CD4-positive, alpha-beta T cell treated with Interleukin-6 at 100 ng/mL for 8 hours (primary cell): ENCODE measurements at places on chromosomes 1 and 21.

GRCh38 chr1:79005945-79006344, 585 bp downstream of the ADGRL4 start:
- DNase-seq = no peak

DNA sequence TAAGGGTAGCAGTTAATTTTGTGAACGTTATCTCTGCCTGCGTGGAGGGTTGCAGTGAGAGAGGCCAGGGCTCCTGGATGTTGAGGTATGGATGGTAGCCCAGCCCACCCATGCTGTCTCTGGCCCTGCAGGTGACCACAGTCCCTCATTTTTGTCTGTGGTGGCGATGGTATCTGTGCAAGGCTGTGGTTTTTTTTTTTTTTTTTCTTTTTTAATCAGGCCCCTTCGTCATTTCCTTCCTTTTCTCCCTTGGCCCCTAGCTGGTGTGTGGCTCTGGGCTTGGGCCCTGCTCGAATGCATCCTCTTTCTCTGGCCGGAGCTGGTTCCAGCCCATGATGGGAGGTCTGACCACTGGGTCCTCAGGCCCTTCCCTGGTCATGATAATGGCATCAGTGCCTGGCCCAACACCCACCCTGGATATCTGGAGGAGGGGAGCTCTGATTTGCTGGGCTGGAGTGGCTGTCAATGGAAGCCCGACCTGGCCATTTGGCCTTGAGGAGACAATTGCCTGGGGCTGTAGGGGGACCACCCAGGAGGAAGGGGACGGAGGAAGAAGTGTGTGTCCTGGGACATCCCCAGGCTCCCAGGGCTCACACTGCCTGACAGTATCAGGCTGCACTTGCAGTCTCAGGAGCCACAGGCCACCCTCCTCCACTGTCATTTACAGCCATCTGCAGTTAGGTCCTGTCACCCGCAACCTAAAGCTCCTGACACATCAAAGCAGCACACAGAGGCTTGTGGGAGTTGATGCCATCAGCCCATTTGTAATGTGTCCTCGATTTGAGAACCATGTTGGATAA, 8.1 kb upstream of the RNF187 start:
- DNase-seq = no peak

- DNase-seq = no peak
Observed at GRCh38 chr1:13469343-13469742, 44.5 kb downstream of the LRRC38 start.

DNA sequence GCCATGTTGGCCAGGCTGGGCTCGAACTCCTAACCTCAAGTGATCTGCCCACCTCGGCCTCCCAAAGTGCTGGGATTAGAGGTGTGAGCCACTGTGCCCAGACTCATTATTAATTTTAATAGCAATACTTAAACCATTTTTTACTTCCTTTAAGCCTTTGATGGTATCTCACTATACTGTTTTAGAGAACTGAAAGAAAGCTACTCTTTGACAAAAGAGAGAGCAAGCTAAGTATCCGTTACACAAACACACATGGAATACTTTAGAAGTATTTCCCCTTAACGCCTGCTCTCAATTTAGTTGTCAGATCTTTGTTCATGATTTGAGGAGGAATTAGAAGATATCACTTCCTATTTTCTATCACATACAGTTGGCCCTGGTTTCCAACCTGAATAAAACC, 189.4 kb downstream of the COP1 start:
- no peak for DNase-seq

- peak; percentile 35 for DNase-seq
Observed at GRCh38 chr1:84298328-84298683, 3.2 kb upstream of the SAMD13 start.

- no peak for DNase-seq
Observed at GRCh38 chr1:16168622-16169360, 12.9 kb upstream of the EPHA2 start.

DNA sequence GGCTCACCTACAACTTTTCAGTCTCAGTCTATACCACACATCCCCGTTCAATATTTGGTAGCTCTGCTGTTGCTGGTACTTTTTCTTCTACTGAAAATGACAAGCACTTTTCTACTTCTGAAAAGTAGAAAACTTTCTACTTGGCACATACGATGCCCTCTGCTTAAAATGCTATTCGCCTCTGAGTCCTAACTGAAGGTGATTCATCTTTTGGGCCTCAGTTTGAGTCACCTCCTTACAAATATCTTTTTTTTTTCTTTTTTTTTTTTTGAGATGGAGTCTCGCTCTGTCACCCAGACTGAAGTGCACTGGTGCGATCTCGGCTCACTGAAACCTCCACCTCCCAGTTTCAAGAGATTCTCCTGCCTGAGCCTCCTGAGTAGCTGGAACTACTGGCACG, 136.0 kb upstream of the CYYR1 start:
- DNase-seq = no peak

DNA sequence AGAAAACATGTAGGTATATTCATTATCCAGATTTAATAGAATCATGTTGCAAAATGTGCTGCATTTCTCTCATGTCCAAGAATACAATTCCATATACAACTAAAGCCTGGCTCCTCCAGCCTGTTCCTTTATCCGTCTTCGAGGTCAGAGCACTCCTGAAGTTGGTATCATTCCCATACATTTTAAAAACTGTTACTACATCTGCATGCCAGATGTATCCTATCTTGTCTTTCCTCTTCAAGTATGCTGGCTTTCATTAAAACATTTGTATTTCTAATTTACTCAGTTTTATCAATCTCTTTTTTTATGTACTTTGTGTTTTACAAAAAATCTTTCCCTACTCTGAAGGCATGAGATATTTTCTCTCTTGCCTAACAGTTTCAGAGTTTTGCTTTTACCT, 536.6 kb upstream of the USP24 start:
- no peak for DNase-seq

- DNase-seq = no peak
Observed at GRCh38 chr1:44405031-44405797, at the start of gene RNF220. RNF220 (plus strand) TSS chr1:44405255.

GRCh38 chr21:35423709-35424108, 374.6 kb upstream of the RUNX1 start:
- DNase-seq = no peak

GRCh38 chr21:31708541-31708940, 23.4 kb downstream of the SCAF4 start:
- no peak for DNase-seq

- DNase-seq = no peak
Observed at GRCh38 chr1:7455796-7456721, 315.0 kb upstream of the VAMP3 start.

DNA sequence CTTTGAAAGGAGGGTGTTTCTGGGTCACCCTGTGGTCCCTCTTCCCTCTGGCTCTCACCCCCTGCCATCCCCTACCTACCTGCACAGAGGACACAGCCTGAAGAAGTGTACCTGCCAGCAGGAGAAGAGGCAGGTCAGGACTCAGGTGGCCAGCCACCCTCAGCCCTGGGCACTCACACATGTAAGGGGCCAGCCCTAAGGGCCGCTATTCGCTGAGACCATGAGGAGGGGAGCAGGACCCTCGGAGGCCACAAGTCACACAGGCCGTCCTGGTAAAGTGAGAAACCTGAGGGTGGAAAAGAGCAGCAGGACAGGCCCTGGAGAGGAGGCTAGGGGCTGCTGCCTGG, 1.2 kb downstream of the ZNF692 start:
- no peak for DNase-seq

- DNase-seq = peak; percentile 93
Observed at GRCh38 chr1:147545133-147545532, 3.8 kb downstream of the BCL9 start.

- DNase-seq = no peak
Observed at GRCh38 chr21:34128674-34129038, 55.3 kb downstream of the MRPS6 start.

DNA sequence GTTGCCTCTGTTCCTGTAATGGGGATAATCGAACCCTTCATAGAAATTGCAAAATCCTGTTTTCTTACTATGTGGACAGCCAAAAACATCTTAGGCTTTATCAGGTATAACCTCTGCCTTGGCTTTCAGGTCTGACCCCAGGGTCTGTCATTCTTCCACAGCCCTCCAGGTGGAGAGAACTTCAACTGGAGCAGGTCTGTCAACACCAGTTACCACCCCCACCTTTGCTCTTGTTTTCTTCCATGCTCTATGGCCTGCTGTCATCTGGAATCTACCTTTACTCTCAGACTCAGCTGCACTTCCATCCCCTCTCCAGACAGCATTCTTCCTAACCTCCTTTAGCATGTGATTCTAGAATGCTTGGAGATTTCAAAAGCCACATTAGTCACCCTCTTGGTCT, 10.4 kb upstream of the GJA9 start:
- DNase-seq = no peak

GRCh38 chr1:69139007-69139406, 428.7 kb upstream of the LRRC7 start:
- no peak for DNase-seq

GRCh38 chr1:220564216-220564615, 36.3 kb downstream of the MARK1 start:
- no peak for DNase-seq

DNA sequence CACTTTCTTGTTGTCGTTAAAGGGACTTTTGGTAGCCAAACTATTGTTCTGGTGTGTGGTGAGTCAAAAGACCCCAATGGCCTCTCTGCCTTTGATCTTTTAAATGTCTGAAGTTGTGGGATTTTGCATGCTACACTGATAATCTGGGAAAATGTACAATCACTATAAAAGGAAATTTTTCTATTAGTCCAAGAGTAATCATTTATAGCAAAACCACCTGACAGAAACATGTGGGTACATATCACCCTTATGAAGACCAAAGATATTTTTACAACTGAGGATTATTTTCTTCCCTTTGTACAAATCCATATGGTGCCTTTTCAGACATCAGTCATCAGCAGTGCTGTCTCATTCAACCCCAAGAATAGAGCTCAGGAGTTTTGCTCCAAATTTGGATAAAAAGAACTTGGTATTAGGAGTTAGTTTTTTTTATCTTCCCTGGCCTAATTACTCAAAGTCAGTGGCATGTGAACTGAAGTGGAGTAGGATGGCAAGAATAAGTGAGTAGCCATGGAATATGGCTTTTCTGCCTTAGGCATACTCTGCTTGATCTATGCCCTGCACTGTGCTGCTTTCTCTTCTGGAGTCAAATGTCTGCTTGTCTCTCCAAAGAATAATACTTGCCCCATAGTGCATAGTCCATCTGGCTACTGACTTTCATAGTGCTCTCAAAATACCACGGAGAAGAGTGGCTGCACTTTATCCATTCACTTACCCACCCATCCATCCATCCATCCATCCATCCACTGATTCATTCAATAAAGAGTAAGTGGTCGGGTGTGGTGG, 13.5 kb downstream of the GREM2 start:
- no peak for DNase-seq

DNA sequence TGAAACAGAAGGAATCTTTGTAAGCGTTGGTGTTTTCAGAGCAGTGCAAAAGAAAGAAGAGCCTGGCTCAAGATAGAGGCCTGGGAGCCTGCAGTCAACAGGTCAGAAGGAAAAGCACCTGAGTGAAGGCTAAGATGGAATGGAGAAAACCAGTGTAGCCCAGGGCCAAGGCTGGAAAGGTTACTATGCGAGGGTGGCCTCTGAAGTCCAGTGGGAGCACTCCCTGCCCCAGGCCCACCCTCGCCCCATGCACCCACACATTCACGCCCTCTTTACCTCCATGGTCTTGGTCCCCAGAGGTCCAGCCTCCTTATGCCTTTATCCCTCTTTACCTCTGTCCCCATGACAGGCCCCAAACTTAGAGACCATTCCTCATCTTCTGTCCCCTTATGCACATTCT, 169.2 kb upstream of the ZNF644 start:
- DNase-seq = no peak

- no peak for DNase-seq
Observed at GRCh38 chr1:199593475-199593874, 434.0 kb upstream of the NR5A2 start.

DNA sequence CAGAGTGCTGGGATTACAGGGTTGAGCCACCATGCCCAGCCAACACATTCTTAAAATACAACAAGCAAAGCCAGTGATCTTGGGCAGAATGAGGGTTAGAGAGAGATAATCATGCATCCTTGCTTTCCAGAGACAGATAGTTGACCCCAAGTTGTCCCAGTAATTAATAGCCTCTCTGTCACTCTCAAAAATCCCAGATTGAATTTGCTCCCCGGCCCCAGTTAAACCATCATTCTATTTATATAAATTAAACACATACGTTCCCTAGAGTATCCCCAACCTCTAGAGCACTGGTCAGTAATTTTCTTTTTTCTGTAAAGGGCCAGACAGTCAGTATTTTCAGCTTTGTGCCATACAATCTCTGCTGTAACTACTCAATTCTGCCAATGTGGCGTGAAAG, 16.4 kb upstream of the TARDBP start:
- DNase-seq = no peak

- DNase-seq = no peak
Observed at GRCh38 chr21:33203371-33203724, 26.4 kb upstream of the IFNAR2 start.

DNA sequence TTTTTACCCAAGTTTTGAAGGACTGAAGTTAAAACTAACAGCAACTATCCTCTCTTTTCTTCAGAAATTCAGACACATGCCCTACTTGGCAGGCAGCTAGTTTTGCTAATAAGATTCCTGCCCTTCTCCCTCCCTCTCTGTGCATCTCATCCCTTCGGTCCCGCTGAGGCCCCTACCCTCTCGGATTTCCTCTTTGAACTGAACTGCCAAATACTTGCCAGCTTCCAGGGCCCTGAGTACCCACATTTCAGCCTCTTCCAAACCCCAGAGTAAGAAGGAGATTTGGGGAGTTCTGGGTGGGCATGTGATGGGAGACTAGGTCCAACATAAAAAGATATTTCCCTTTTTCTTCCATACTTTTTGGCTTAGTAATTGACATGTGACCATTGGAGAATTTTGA, 116.5 kb upstream of the JUN start:
- no peak for DNase-seq

DNA sequence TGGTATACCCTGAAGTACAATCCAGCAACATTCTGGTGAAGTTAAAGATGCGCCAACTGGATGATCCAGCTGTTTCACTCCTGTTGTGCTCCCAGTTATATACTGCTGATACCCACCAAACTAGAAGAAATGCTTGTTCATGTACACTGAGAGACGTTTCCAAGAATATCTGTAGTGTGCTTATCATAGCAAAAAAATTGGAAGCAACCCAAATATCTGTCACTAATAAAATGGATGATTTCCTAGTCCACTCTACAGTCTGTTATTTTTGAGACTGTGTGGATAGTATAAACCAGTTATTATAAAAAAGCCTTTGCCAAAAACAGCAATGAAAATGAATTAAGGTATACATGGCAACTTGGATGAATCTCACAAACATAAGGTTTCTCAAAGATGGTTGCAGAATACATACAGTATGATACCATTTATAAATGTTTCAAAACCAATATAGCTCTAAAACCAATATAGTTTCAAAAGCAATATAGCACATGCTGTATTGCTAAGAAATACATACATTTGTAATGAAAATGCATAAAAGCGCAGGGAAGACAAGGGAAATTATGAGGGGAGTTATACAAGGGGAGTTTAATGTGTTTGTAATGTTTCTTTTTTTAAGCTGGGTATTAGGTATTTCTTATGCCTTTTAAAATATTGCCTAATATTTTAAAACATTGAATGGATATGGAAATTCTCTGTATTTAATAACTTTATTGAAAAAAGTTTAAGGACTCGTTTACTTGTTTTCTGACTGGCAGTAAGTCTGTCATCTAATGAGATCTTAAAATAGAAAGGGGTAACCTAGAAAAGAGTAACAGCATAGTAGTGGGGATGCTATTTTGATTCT, 36.5 kb downstream of the GPSM2 start:
- DNase-seq = no peak

GRCh38 chr1:192115000-192115399, 43.3 kb upstream of the RGS18 start:
- no peak for DNase-seq
